A549 treated with GW870086 at 1 μM for 4 hours (cell line): ENCODE measurements at places on chromosomes 1 and 21. TPM values are rescaled to one million over a fixed set of nuclear protein-coding genes. Genes with fewer than 3 reads are reported as not detected.

The MFAP2 gene
- 0.41 to 0.92 TPM (median 0.60 TPM) in 5 replicates for total RNA-seq

The CDC14A gene
- 2.2 to 3.3 TPM (median 2.8 TPM) in 5 replicates for total RNA-seq

The F11R gene
- 46.4 to 85.2 TPM (median 65.9 TPM) in 5 replicates for total RNA-seq

The KIAA0040 gene
- total RNA-seq = 0.73 to 0.97 TPM (median 0.78 TPM) in 5 replicates

The SELENON gene
- total RNA-seq = 53.1 to 66.3 TPM (median 61.9 TPM) in 5 replicates

The TMEM61 gene
- total RNA-seq = 0.13 to 0.62 TPM (median 0.55 TPM) in 5 replicates

The ASCL5 gene
- 0.09 to 0.23 TPM (median 0.10 TPM) in 4 of 5 replicates, not detected in the other for total RNA-seq

The IARS2 gene
- 86.0 to 112 TPM (median 105 TPM) in 5 replicates for total RNA-seq
